ENCODE measurements at places on chromosomes 2 and 18.

DNA sequence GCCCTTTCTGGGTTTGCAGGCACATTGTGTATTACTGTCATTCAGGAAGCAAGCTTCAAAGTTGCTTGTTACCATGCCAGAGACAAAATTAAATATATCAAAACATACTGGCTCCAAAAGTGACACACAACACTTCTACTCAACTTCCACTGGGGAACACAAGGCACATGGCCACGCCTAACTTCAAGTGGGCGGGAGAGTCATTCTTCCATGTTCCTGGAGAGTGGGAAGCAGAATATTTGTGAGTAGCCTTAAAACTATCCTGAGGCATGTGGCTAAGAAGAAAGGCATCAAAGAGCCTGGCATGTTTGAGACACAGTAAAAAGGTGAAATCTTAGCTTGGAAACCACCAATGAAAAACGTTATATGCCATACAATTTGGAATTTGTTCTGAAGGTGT, 90.5 kb upstream of the TACR1 start:
- DNase-seq = no peak

- no peak for DNase-seq
These were observed 491.4 kb upstream of the CDH7 start for GRCh38 chr18:65259403-65259802.

GRCh38 chr2:23169896-23170295, 215.1 kb upstream of the KLHL29 start:
- DNase-seq = no peak

DNA sequence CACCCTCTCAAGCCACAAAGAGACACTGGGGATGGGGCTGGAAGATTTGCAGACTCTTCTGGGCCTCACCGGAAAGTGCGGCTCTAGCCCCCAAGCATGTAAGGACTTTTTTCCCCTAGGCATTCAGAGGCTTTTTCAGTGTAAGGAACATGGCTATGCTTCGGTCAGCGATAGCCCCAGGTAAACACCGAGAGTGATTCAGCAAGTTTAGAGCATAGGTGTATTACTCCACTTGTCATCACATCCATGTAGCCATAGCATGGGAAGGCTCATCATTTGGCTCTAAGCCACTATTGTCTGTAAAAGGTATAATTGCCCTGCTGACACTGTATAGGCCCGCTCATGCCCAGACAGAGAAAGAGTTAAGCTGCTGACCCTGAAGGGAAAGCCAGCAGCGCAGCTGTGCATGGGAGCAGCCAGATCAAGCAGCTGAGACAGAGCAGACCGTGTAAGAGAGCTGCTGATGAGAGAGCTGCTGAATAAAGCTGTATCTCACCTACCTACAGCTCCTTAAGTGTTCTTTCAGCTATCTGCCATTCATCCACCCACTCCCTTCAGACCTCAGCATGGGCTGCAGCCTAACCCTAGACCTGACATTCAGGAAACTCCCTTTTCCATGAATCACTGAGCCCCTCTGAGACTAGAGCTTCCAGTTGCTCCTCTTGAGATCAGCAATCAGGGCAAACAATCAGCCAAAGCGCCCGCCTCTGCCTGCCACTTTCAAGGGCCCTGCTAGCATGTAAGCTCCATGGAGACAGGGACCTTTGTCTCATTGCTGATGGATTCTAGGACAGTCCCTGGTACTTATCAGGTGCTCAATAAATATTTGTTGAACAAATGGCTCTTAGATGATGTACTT, 25.5 kb downstream of the LGALSL start:
- no peak for DNase-seq

DNA sequence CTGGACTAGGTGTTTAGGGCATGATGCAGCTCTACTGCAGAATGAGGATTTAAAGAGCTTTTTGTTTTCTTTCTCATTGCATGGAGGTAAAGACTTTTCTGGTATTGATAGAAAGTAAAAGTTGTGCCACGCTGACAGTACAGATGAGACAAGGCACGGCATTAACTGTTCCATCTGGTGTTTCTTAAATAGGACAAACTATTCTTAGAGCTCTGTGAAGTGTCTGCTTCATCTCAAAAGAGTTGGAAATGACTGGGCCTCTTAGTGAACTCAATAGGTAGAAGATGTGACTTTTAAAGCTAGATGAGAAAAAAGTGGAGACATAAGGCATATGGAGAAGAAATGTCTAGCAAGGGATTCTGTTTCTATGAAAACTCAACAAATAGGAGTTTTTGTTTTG, 321.8 kb downstream of the RPRM start:
- DNase-seq = no peak

GRCh38 chr18:77701977-77702376, 452.3 kb downstream of the GALR1 start:
- DNase-seq = no peak

DNA sequence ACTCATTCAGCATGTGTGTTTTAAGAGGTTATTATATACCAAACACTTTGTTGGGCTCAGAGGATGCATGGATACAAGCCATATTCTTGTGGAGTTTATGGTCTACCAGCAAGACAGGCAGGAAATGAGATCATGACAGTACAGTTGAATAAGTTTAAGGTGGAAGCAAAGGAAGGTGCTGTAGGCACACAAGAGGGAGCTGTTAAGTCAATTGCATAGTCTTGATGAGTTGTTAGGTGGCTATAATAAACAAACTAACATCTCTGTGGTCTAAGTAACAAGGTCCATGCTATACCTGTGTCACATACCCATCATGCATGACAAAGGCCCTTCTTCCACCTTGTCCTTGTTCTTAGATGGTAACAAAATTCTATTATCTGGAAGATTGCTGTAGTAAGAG, 538.3 kb downstream of the CNTNAP5 start:
- no peak for DNase-seq

DNA sequence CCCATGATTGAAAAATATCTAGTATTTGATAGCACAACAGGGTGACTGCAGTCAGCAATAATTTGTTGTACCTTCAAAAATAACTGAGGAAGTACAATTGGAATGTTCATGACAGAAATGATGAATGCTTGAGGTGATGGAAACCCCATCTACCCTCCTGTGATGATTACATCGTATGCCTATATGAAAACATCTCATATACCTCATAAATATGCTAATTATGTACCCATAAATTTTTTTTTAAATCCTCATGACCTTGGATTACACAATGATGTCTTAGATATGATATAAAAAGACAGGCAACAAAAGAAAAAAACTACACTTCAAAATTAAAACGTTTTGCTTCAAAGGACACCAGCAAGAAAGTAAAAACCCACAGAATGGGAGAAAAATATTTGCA, 1.4 kb upstream of the POLR1B start:
- DNase-seq = no peak

GRCh38 chr18:25678221-25678620, 326.3 kb upstream of the ZNF521 start:
- no peak for DNase-seq

DNA sequence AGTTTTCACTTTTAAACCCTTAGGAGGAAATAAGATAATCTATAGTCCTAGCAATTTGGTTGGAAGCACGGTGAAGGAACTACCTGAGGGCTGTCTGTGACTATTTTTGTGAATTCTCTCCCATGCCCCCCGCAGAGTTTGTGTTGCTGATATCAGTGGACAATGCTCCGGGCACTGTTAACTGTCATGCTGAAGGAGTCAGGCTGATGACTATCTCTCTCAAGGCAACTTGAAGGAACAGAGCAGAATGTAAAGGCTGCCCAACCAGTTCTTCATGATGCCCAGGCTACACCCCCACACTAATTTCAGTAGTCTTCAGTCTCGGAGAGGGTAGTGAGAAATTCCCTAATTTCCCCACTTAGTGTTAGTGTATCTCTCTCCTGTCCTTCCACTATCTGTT, 21.6 kb upstream of the RAB6C start:
- DNase-seq = no peak

- DNase-seq = no peak
These were observed 152.8 kb downstream of the L3MBTL4 start for GRCh38 chr18:6261938-6262337.

DNA sequence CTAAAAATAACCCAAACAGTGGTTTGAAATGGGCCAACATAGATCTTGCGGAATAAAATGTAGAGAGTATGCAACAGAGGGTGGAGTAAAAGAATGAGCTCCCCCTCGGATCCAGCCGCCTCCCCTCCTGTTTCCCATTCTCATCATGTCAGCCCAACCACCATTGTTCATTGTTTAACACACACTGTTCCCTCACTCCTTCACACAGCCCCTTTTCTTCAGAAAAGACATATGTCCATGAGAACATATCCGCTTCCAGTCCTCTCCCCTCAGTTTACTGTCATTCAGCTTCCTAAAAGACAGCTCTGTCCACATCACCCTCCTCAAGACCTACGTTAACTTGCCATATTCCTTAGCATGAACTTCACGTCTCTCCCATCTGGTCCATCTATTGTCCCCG, 62.9 kb upstream of the SERTAD2 start:
- DNase-seq = no peak

- DNase-seq = no peak
These were observed 1.5 kb downstream of the PXDN start for GRCh38 chr2:1742681-1743395.

- no peak for DNase-seq
These were observed 140.6 kb downstream of the NETO1 start for GRCh38 chr18:72727038-72727655.

DNA sequence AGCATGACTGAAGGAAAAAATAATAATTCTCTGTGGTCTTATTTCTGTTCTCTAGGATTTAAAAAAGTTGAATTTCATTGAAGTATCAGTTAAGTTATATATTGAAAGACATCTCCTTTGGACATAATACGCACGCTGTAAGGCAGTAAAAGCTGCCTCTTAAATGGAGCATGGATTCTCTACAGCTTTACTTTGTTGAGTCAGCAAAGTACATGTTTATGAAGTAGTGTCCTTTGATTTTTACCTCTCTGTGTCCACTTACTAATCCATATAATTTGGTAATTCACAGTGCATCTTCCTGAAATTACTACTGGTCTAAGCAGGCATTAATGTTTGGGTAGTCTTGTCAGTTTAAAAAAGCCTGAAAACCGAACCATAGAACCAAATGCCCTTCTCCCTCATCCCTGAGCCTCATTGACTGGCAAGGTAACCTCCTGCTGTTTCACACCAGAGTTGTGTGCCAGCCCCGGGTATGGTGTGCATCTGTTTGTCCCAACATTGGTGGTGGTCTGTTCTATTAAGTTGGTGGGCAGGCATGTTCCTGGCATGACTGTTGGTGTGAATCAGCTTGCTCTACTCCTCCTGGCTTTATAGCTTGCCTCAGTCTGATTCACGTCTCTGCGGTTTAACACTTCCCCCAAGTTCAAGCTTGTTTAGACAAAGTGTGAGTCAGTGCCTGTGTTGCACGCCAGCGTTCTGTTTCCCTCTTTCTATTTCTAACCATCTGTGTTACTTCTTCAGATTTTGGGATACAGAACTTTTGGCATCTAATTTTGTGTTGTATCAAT, 71.0 kb upstream of the ITM2C start:
- DNase-seq = no peak

GRCh38 chr2:25618676-25619075, 54.7 kb downstream of the DTNB start:
- no peak for DNase-seq

GRCh38 chr2:71831193-71831577, 316.5 kb downstream of the CYP26B1 start:
- no peak for DNase-seq

- no peak for DNase-seq
These were observed 12.7 kb downstream of the CNDP2 start for GRCh38 chr18:74508821-74509225.

DNA sequence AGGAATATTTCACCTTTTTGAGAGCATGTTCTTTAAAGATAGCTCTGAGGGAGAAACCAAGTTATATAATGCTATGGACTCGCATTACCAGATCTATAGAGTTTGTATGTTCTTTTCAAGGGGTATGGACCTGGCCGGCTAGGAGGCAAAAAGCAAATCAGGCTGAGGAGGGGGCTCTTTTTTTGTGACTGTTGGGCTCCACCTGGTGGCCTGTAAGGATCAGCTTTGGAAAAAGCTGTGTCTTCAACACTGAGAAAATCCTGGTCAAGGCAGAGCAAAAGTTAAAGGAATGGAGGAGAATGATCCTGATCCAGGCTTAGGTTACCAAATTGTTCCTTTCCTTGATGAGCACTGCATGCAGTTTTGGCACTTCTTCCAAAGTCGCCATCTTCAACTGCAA, 180.5 kb downstream of the DIS3L2 start:
- DNase-seq = no peak

DNA sequence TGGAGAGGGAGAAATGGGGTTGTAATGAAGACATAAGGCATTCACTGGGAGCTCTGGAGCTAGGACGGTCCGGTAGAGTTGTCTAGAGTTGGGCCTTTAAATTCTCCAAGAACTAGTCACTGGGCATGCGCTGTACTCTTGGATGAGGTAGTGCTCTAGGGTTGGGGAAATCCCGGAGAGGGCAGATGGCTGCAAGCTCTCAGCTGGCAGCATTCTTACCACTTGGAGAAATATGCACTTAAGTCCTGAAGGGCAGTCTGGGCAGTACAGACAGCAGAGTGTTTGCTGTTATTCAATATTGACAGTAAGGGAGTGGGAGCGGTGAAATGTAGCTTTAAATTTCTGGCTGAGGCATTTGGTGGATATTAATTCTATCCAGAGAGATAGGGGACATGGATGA, 214.6 kb downstream of the RDH14 start:
- DNase-seq = no peak

DNA sequence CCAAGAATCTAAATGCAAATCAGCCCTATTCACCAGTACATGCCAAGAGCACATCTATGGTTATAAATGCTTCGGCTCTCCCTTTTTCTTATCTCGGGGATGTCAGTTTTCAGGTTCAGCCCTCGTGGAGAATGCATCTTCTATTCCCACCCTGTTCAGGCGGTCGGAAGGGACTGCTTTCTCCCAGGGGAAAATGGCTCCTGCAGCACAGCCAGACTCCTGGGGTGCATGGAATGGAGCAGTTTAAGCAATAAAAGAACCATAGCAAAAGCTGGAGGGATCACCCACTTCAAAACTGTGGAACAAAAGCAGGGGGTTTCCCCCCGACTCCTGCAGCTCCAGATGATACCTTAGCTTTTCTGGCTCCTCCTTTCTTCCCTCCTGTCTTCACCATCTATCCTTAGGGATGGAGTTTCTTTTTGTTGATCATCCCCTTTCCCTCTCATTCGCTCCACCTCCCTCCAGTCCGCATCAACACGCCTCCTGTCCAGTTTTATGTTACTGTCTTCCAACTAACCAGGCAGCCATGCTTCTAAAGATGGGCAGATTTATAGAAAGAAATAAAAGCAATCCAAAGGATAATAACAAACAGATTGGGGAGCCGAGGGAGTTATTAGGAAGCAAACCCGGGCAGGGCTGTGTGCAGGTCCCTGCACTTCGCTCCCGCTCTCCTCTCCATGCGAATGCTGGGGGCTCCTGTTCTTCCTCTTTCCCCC, 356.2 kb upstream of the SMIM21 start:
- DNase-seq = no peak

- no peak for DNase-seq
These were observed 154.7 kb upstream of the RMP24 start for GRCh38 chr18:35817604-35818352.

DNA sequence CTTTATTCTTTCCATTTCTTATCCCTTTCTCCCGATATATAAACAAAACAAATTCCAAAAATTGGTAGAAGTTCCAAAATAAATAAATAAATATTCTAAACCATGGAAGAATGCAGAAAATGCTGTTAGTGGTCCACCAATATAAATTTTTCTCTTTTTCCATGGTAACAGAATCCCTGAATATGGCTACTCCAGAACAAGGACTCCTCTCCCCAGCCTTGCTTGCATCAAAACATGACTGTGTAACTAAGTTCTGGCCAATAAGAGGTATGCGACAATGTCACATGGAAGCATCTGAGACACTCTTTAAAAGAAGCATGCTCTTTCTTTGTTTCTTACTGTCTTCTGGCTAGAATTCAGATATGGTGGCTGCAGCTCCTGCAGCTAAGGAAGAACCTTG, 325.1 kb upstream of the TANK start:
- DNase-seq = no peak

GRCh38 chr2:129791712-129792111, 187.8 kb upstream of the RAB6C start:
- DNase-seq = no peak
